A673 (cell line): ENCODE measurements at places on chromosomes 6 and 20. TPM values are rescaled to one million over a fixed set of nuclear protein-coding genes. Genes with fewer than 3 reads are reported as not detected.

The NR2E1 gene
- total RNA-seq: not detected in 2 replicates

The MYB gene
- 8.3 and 9.0 TPM in 2 replicates for total RNA-seq

The CNR1 gene
- not detected in 2 replicates for total RNA-seq

The NOX3 gene
- not detected in 2 replicates for total RNA-seq

The RSPO3 gene
- 0.39 and 0.52 TPM in 2 replicates for total RNA-seq

The LCA5 gene
- 3.5 and 4.0 TPM in 2 replicates for total RNA-seq
